ENCODE measurements at places on chromosomes 13 and 19.

GRCh38 chr19:49213791-49214190 lies 56.2 kb downstream of the TRPM4 start:
- DNase-seq = no peak
- no peaks in the 10 kb centered on the region for H3K4me1 ChIP-seq
- no peaks in the 10 kb centered on the region for H3K36me3 ChIP-seq
- H3K27ac ChIP-seq = no peak overlapping the region

- H3K27ac ChIP-seq = no peak overlapping the region
- no peak for DNase-seq
- no peaks in the 10 kb centered on the region for H3K4me1 ChIP-seq
These were observed 7.1 kb upstream of the DPP9 start for GRCh38 chr19:4730740-4731171.

- no peaks in the 10 kb centered on the region for H3K4me1 ChIP-seq
- no peaks in the 10 kb centered on the region for H3K27me3 ChIP-seq
- no peaks in the 10 kb centered on the region for H3K36me3 ChIP-seq
- no peak overlapping the region for H3K4me3 ChIP-seq
- no peak for DNase-seq
These were observed 32.3 kb downstream of the UGGT2 start for GRCh38 chr13:96020931-96021330.

GRCh38 chr19:9721861-9722260 lies 46.7 kb downstream of the ZNF846 start:
- no peak for DNase-seq
- H3K4me3 ChIP-seq = no peak overlapping the region
- H3K36me3 ChIP-seq = no peaks in the 10 kb centered on the region
- no peaks in the 10 kb centered on the region for H3K4me1 ChIP-seq
- no peak overlapping the region for H3K27ac ChIP-seq

- peaks cover 16% of the 10 kb centered on the region for H3K4me1 ChIP-seq
- no peak overlapping the region for H3K4me3 ChIP-seq
- DNase-seq = peak; percentile 88
- no peaks in the 10 kb centered on the region for H3K36me3 ChIP-seq
These were observed 2.8 kb upstream of the IFI30 start for GRCh38 chr19:18170714-18171255.

DNA sequence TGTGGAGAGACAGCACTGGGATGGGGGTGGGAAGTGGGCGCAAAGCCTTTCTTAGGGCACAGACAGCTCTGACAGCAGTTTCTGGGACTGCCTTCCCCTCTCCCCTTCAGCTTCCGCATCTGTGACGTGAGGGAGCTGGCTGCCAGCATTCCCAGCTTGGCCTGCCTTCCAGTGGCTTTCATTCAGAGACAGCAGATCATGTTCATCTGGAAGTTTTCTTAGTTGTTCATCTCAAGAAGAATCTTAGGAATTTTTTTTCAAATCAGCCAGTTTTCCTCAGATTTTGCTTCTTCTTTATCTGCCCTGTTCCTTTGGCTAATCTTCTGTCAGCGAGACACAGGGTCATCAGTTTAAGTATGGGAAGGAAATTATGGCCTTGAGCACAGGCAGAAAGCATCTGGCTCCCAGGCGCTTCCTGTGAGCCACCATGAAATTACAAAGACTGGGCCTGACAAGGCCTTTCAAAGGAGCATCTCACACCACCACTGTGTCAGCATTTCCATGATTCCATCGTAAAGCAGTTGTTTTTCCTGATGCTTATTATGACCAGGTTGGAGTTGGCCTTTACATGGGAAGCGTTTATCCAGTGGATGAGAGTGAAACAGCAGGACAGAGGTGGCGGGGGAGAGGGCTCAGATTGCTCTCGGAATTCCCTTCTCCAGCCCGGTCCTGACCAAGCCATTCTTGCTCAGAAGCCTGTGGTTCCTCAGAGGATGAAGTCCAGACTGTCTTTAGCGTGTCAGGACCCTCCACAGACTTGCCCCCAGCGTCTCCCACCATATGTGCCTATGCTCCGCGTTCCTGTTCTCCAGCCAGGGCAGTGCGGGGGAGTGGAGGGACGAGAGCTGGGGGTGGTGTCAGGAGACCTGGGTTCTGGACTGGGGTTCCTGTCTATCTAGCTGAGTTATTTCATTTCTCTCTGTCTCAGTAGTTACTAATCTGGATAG lies 43.6 kb downstream of the ARHGAP35 start:
- no peak for DNase-seq
- H3K27ac ChIP-seq = peak overlapping the region; percentile 45
- H3K4me3 ChIP-seq = no peak overlapping the region
- no peaks in the 10 kb centered on the region for H3K36me3 ChIP-seq

- no peaks in the 10 kb centered on the region for H3K36me3 ChIP-seq
These were observed 238.5 kb upstream of the STARD13 start for GRCh38 chr13:33524086-33524485.

DNA sequence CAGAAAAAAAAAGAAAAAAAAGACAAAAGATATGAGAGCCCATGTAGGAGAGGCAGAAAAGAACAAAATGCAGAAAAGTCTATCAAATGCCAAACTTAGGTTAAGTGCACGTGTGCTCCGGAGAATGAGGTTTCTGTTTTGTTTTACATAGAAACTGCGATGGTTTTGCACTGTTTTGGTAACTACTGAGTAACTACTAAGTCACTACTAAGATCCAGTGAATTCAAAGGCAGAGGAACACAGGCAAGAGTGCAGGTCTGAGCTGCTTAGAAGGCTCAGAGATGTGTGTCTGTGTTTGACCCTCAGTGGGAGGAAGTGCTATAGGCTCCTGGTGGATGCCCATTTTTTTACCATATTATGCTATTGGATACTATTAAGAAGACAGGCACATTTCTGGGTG lies 299.3 kb downstream of the NDFIP2 start:
- no peaks in the 10 kb centered on the region for H3K27me3 ChIP-seq
- no peaks in the 10 kb centered on the region for H3K4me1 ChIP-seq
- no peak overlapping the region for H3K4me3 ChIP-seq
- no peak overlapping the region for H3K27ac ChIP-seq

- no peaks in the 10 kb centered on the region for H3K27me3 ChIP-seq
- peaks cover 53% of the 10 kb centered on the region for H3K4me1 ChIP-seq
- peak overlapping the region; percentile 78 for H3K4me3 ChIP-seq
- no peak for DNase-seq
These were observed 757 bp upstream of the CLEC11A start for GRCh38 chr19:50722201-50723013.

DNA sequence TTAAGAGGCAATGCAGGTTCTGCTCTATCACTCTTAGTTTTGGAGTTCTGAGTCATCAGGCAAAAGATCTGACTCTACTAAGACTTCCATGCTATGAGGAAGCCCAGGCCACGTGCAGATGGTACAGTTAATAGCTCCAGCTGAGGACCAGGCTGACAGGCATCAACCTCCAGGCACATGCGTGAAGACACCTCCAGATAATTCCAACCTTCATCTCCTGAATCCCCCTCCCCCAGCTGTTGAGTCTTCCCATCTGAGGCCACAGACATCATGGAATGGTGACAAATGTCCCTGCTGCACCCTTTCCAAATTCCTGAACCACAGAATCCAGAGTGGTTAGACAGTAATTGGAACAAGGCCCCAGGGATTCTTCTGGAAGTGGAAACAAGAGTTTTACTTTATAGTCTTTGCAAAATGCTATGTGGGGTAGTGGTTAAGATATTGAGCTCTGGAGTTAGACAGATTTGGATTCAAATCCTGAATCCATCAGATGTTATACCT lies 183.8 kb downstream of the KLF5 start:
- no peaks in the 10 kb centered on the region for H3K27me3 ChIP-seq
- no peaks in the 10 kb centered on the region for H3K36me3 ChIP-seq
- no peak overlapping the region for H3K4me3 ChIP-seq
- no peak for DNase-seq

- H3K27me3 ChIP-seq = no peaks in the 10 kb centered on the region
- no peak overlapping the region for H3K4me3 ChIP-seq
- H3K27ac ChIP-seq = no peak overlapping the region
- no peaks in the 10 kb centered on the region for H3K36me3 ChIP-seq
- no peak for DNase-seq
These were observed 95.0 kb downstream of the LIG4 start for GRCh38 chr13:108120302-108120701.

DNA sequence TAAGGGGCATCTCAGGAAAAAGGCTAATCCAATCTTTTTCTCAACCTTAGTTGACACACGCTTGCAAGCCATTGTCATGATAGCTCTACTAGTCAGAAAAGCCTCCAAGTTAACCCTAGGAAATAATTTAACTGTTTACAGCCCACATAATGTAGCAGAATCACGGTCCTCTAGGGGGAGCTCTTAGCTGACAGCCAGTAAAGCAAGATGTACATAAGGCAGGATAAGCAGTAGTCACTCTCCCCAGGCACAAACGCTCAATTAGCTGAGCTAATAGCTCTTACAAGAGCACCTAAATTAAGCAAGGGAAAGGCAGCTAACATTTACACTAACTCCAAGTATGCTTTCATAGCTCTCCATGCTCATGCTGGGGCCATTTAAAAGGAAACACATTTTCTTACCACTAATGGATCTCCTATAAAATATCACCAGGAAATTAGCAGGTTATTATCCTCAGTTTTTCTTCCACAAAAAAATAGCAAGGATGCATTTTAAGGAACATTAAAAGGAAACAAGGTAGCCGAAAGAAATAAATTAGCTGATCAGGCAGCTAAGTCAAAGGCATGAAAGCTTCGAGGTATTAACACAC lies 33.7 kb upstream of the ZSCAN5A start:
- no peak overlapping the region for H3K4me3 ChIP-seq
- no peak for DNase-seq
- H3K36me3 ChIP-seq = no peaks in the 10 kb centered on the region
- H3K27me3 ChIP-seq = no peaks in the 10 kb centered on the region

DNA sequence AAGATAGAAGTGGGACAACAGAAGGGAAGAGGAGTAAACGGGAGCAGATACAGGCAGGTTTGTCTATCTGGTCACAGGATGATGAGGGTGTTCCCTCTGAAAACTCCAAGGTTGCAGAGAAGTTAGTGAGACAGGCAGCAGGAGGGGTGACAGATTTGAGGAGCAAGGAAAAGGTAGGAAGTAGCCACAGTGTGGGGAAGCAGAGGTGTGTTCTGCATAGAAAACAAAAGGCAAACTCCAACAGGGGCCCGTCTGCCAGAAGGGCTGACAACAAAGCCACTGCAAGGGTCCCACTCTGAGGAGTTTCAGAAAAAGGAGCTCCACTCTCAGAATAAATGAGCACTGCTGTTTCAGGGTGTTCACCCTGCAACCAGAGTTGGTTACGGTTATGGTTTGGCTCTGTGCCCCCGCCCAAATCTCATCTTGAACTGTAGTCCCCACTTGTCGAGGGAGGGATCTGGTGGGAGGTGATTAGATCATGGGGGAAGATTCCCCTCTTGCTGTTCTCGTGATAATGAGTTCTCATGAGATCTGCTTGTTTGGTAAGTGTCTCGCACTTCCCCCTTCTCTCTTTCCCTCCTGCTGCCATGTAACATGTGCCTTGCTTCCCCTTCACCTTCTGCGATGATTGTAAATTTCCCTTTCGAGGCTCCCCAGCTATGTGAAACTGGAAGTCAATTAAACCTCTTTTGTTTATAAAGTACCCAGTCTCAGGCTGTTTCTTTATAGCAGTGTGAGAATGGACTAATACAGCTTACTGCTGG lies 32.1 kb downstream of the SMAD9 start:
- peaks cover 9% of the 10 kb centered on the region for H3K4me1 ChIP-seq
- no peak for DNase-seq
- no peaks in the 10 kb centered on the region for H3K27me3 ChIP-seq
- H3K36me3 ChIP-seq = no peaks in the 10 kb centered on the region
- H3K27ac ChIP-seq = no peak overlapping the region

GRCh38 chr13:112481458-112481857 lies 105.3 kb downstream of the SPACA7 start:
- H3K4me3 ChIP-seq = no peak overlapping the region
- H3K27ac ChIP-seq = no peak overlapping the region
- no peak for DNase-seq
- no peaks in the 10 kb centered on the region for H3K27me3 ChIP-seq

GRCh38 chr13:27834095-27834494 lies 41.8 kb downstream of the GSX1 start:
- peaks cover 6% of the 10 kb centered on the region for H3K4me1 ChIP-seq
- no peak for DNase-seq
- no peaks in the 10 kb centered on the region for H3K36me3 ChIP-seq
- H3K27me3 ChIP-seq = no peaks in the 10 kb centered on the region

- no peaks in the 10 kb centered on the region for H3K27me3 ChIP-seq
- H3K36me3 ChIP-seq = no peaks in the 10 kb centered on the region
- H3K27ac ChIP-seq = no peak overlapping the region
- H3K4me3 ChIP-seq = no peak overlapping the region
- H3K4me1 ChIP-seq = peaks cover 33% of the 10 kb centered on the region
These were observed 9.5 kb downstream of the NKPD1 start for GRCh38 chr19:45151320-45151719.

DNA sequence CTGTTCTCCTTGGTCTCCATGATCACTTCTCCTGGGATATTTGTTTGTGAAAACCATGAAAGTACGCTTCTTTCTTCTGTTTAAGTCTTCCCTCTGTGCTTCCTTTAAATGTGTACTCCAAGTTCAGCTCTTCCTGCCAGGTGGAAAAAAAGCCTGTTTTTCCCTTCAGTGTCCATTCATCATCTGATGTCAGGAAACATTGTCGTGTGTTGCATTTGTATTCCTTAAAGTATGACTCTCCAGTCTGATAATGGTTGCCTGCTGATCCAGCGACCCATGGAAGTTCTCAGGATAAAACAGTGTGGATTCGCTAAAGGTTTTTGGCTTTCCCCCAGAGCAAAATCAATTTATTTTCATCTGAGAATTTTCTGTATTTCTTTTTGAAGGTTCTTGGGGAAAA lies 22.3 kb downstream of the SACS start:
- no peaks in the 10 kb centered on the region for H3K27me3 ChIP-seq
- no peak overlapping the region for H3K27ac ChIP-seq
- DNase-seq = no peak
- no peak overlapping the region for H3K4me3 ChIP-seq

DNA sequence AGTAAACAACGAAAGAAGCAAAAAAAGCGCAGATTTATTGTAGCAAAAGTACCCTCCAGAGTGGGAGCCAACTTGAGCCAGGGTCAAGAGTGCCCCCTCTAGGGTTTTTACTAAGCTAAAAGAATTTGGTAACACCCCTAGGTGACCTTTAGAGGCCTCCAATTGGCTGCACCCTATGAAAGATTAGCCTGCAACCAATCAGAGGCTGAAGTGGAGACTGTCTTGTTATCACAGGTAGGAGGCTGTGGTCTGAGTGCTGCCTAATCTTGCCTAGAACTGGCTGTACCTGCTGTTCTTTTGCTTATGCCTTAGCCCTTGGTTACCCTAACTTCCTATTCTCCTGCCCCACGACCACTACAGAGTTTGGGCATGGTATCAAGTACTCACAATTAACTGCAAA lies 38.3 kb downstream of the ANKRD10 start:
- H3K4me3 ChIP-seq = no peak overlapping the region
- peaks cover 27% of the 10 kb centered on the region for H3K4me1 ChIP-seq
- peaks cover 5% of the 10 kb centered on the region for H3K36me3 ChIP-seq
- H3K27ac ChIP-seq = no peak overlapping the region
- H3K27me3 ChIP-seq = no peaks in the 10 kb centered on the region
- no peak for DNase-seq

Measured in vagina (tissue), 2 donors.